ENCODE measurements at places on chromosomes 1 and 21.

DNA sequence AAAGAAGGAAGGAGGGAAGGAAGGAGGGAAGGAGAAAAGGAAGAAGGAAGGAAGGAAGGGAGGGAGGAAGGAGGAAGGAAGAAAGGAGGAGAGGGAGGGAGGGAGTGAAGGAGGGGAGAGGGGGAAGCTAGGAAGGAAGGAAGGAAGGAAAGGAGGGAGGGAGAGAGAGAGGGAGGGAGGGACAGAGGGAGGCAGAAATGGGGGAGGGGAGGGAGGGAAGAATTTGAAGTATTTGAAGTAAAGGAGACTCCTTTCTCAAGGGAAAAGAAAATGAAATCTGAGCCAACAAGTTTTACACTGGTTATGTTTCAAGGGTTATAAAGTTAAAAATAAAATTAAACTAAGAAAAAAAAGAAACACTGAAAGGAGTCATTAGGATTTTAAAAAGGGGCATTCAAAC lies 431.4 kb downstream of the BRINP3 start:
- DNase-seq = no peak

- DNase-seq = no peak
These were observed 110.8 kb downstream of the ZZZ3 start for GRCh38 chr1:77571642-77572041.

- DNase-seq = peak; percentile 55
These were observed 45.9 kb downstream of the OLIG1 start for GRCh38 chr21:33115631-33116510.

DNA sequence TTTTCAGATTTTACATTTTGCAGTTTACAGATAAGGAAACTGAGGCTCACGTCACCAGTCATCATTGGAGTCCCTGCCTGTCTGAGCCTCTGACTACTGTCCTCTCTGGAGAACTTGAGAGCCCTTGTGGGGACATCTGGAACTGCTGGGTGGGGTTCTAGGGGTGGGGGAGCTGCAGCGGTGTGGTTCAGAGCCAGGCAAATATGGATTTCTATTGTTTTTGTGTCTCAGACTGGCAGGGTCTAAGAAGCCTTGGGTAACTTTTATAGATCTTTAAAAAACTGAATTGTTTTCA lies 46.9 kb downstream of the IER5 start:
- DNase-seq = no peak

All from nucleus accumbens (tissue), 56 donors.